IPS DF 6.9 (cell line): ENCODE measurements at places on chromosomes 11 and 22.

DNA sequence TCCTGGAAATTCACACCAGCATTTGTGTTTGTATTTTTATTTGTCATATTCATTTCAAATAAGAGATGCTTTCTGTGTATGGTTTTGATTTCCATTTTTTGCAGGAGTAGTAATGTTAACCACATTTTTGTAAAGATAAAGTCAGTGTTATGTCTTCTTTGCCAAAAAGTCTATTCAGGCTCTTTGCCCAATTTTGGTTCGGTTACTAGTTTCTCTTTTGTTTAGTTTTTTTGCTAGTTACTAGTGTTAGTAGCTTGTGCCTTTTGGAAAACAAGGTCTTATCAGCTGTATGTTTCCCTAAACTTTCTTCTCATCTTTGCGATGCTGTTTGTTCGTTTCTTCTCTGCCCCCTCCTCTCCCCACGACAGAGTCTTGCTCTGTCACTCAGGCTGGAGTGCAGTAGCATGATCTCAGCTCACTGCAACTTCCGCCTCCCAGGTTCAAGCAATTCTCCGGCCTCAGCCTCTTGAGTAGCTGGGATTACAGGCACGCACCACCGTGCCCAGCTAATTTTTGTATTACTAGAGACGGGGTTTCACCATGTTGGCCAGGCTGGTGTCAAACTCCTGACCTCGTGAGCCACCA is 112.3 kb upstream of the GRK3 start:
- no peak for DNase-seq

- DNase-seq, result no peak
Observed at GRCh38 chr11:131817687-131818188, 447.3 kb downstream of the NTM start.

DNA sequence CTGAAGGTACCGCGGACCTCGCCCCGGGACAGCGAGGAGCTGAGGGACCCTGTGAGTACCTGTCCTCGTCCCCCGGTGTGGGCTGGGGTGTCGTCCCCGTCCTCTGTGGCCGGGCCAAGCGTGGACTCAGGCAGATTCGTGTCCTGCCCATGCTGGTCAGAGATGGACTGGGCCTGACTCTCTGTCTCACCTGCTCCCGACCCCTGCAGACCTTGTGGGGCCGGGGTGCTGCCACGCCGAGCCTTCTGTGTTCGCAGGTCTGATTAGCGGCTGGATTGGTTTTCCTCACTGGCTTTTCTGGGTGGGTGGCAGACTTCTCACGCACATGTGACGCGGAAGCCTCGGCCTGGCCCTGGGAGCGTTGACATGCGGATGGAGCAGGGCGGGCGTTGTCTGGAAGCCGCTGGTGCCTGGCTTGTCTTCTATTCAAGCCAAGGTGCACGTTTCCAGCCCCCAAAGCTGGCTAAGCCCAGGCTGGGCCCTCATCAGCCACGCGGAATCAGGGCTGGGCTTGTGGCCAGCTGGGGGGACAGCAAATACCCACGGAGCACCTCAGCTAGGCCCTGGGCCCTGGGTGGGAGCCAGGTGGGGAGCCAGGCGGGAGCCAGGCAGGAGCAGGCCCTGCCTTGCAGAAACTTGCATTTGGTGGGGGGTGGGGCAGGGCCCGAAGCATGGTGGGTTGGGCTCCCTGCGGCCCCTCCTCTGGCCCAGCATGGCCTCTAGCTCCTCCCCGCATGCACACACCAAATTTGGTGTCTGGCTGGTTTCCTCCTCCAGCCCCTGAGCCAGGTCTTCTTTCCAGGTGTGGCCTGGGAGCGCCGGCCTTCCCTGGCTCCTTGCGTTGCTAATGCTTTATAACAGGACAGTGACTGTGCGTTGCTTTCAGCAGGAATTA is 7.0 kb downstream of the GRAMD4 start:
- peak; percentile 64 for DNase-seq

GRCh38 chr22:36399472-36399778 is 11.7 kb upstream of the MYH9 start:
- DNase-seq, result no peak

- DNase-seq, result no peak
Observed at GRCh38 chr11:129814244-129815014, 1.2 kb upstream of the TMEM45B start.

- DNase-seq, result no peak
Observed at GRCh38 chr11:123719452-123719851, 22.0 kb downstream of the ZNF202 start.

GRCh38 chr11:48180627-48181026 is 36.0 kb upstream of the OR4B1 start:
- DNase-seq, result no peak

GRCh38 chr11:32427616-32427934 is 7.8 kb downstream of the WT1 start:
- no peak for DNase-seq

- DNase-seq, result no peak
Observed at GRCh38 chr11:112693781-112694180, 267.4 kb upstream of the NCAM1 start.

- no peak for DNase-seq
Observed at GRCh38 chr11:26983645-26984044, 10.3 kb upstream of the FIBIN start.

- DNase-seq, result no peak
Observed at GRCh38 chr22:37502342-37503182, 16.4 kb upstream of the MFNG start.

- no peak for DNase-seq
Observed at GRCh38 chr11:122267602-122268001, 151.6 kb upstream of the BLID start.

GRCh38 chr22:50532824-50533796 is 3.3 kb upstream of the TYMP start:
- no peak for DNase-seq

DNA sequence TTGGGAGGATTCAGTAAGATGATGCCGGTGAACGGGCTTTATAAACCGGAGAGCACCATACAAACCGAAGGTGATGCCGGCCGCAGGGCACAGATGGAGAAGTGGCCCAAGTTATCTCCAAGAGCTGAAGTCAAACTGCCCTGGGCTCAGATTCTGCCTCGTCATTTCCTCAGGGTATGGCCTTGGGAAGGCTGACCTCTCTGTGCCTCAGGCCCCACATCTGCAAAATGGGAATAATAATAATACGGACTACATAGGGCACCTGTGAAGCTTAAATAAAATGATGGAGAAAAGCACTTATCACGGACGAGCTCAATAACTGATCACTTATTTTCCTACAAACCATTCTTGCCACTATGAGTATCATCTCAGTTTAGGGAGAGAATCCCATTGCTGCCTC is 29.9 kb downstream of the DSCAML1 start:
- DNase-seq, result no peak

DNA sequence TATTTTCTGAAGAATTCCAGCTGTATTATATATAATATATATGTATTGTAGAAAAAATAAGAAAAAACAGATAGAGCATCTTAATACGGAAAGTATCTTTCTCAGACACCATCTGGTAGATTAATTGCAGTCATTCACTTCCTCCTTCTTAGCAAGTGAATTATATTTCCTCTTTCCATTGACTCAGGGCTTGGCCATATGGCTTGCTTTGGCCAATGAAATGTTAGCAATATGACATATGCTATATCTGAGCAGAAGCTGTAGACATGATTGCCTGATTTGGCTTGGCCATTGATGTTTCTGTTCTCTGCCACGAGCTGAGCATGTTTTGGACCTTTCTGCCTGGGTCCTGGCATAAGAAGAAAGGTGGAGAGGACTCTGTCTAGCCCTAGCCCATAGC is 34.4 kb upstream of the ZBED5 start:
- DNase-seq, result no peak

DNA sequence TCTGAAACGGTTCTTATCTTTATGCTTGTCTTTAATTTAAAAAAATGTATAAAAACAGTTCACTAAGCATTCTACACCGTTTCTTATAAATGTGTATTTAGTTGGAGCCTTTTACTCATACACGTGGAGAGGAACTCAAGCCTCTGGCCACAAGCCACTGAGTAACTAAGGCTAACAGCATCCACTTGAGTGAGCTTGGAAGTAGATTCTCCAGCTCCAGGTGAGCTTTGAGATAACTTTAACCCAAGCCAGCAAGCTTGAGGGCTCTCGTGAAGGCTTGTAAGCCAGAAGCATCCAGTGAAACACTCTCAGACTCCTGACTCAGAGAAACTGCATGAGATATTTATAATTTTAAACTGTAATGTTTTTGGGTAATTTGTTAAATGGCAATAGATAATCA is 82.6 kb downstream of the ARHGAP20 start:
- DNase-seq, result no peak

DNA sequence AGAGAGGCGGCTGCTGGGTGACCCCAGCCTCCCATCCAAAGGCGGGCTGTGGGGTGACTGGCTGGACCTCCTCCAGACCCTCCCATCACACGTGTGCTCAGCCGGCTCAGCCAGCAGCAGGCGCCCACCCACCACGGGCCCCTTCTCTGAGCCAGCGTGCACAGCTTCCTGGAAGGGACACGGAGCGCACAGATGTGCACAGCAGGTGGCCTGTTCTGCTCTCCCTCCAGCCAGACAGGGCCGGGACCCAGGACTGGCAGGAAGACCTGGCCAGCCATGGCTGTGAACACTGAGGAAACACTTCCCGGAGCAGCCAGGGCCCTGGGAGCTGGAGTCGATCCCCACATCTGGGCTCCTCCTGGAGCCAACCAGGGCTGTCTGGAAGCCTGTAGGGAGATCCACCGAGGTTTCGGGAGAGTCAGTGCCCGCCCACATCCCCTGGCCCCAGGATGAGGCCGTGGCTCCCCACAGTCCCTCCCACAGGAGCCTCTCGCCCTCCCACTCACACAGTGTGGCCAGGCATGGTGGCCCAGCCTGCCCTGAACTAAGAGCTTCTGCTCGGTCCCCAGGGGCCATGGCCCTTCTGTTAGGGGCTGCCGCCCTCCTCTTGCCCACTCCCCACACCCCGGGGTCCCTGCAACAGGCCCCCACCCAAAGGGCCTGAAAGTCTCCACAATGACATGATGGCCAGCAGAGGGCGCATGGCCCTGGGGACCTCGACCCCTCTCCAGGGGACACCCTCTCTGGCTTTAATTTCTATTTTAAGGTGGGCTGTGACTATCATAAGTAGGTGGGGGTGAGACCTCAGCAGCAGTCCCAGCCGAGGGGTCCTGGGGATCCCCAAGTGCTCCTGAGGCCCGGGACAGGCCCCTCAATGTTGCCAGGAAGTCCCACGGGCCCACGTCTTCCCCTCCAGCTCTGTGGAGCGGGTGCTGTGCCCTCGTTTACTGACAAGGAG is 90.6 kb upstream of the FGF3 start:
- DNase-seq, result no peak

DNA sequence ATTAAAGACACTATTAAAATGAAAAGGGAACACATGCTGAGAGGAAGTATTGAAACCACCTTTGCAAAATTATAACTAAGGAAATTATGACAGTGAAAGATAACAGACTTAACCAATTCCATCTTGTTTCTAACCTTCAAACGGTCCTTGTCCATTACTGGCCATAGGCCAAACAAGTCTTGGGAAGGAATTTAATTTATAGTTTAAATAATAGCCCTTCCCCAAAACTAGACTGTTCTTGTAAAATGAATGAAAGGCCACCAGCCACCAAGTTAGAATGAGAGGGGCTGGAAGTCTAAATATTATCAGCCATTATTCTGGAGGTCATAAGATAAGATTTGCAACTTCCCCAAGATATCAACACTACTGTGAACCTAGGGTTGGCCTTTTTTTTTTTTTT is 1.8 kb upstream of the TALDO1 start:
- DNase-seq, result no peak

- DNase-seq, result no peak
Observed at GRCh38 chr11:127226380-127226779, 225.8 kb upstream of the KIRREL3 start.

DNA sequence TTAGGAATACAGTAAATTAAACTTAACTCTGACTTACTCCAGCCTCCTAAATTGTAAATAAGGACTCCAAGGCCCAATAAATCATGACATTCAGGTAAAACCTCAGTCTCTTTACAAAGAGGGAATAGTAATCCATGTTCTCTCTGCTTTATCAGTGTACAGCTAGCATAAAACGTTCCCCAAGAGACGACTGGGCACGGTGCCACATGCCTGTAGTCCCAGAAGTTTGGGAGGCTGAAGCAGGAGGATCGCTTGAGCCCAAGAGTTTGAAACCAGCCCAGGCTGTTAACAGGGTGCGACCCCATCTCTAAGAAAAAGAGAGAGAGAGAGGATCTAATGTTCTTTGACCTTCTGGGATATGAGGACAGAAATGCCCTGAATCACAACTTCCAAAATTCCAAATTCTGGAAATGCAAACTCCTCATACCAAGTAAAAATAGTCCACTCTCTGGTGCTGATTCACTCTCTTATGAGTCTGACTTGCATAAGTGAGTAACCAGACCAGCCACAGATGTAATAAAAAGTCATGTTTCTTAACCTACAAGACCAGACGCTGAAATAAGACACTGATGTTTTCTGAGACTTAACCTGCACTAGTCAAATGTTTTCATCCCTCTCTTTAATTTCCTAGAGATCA is 25.5 kb downstream of the NNMT start:
- no peak for DNase-seq

- no peak for DNase-seq
Observed at GRCh38 chr22:26780521-26780920, 123.1 kb downstream of the MIAT start.

DNA sequence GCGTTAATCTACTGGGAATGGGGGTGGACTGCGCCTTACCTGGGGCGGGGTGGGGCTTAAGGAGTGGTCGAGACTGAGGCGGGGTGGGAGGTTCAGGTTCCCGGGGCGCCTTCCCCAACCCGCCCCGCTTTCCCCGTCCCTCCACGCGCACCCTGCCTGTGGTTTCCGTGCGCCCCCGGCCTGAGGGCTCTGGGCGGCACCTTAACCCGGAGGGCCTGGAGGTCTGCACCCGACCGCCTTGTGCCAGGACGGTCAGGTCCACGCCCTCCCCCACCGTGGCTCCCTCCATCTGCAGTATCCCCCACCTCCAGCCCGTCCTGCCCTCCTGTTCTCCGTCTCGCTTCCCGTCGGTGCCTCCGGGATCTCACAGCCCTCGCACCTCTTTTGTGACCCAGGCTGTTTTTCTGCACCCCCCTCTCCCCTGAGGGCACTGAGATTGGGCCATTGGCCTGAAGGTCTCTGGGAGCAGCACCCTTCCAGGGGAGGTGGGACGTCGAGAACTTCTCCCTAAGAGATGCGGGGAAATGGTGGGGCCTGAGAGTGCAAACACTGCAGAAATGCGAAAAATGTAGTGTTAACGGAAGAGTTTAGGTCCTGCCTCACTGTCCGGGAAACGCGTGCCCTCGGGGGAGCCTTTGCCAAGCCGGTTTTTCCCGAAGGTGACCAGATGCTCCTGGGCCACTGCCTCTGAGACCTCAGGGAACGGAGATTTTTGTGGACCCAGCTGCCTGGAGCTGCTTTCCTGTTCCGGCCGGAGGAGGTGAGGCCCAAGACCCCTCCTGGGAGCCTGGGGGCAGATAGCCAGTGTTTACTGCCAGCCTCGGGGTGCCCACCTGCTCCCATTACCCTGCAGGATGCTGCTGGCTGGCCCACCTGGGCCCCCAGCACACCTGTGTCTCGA is 1.2 kb upstream of the ASCL2 start:
- DNase-seq, result no peak
